ENCODE measurements at places on chromosomes 2 and 18.

DNA sequence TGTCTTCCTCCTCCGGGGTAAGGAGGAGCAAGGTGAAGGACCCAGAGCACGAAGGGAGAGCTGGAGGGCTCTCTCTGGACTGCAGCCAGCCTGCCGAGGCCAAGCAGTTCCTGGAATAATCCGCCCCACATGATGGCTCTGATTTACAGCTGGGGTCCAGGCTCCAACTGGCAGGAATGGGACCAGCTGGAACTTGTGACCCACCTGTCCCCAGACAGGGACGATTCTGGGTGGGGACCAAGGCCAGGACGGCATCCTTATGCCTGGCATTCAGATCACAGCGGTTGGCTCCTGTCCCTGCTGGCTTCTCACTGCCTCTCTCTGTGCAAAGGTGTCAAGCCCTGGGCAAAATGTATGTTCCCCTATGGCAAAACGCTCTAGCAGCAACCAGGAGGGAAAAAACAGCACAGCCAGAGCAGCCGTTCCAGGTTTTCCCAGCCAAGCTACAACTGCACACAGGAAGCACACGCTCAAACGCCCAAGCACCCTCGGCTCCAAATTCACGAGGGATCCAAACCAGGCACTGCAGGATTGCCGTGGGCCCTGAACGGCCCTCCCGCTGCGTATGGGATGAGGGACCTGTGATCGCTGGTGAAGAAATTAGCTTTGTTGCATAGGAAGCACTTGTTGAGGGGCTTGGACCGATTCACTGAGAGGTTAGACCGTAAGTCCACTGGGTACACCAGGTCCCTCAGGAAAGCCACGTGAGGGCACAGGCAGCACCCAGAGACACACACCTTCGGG lies 35.8 kb downstream of the FAM178B start:
- no peak for DNase-seq

- DNase-seq = no peak
Measured at GRCh38 chr2:178420463-178420999, 30.4 kb downstream of the PRKRA start.

DNA sequence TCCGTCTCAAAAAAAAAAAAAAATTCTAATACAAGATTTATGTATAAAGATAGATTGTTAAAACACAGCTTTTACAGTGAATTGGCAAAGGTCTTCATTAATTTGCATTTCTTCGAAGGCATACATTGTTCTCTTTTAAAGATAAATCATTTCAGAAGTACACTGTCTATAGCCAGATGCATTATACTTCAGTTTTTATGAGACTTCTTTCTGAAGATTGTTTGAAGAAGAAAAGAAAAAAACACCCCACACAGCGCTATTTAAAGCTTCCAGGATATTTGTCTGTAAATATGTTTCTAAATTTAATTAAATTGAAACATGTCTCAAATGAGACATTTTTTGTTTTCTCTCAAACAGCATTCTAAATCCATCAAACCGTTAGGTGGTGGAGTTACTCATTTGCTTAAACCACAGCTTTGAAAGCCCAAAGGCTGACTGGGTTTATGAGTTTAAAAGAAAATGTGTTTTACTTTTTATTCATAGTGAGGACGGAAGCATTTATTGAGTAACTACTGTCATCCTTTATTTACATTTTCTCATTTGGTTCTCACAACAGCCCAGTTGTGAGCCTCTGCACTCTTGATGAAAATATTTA lies 42.4 kb upstream of the C1GALT1C1L start:
- no peak for DNase-seq

- DNase-seq = no peak
Measured at GRCh38 chr2:30445266-30445821, 1.7 kb upstream of the LCLAT1 start.

All from CD4-positive, alpha-beta T cell treated with Interleukin-10 for 1 hour (primary cell).